ENCODE measurements at places on chromosomes 3 and 15.
A peak's percentile ranks its signal among the peaks of the same experiment; 100 is the strongest.

DNA sequence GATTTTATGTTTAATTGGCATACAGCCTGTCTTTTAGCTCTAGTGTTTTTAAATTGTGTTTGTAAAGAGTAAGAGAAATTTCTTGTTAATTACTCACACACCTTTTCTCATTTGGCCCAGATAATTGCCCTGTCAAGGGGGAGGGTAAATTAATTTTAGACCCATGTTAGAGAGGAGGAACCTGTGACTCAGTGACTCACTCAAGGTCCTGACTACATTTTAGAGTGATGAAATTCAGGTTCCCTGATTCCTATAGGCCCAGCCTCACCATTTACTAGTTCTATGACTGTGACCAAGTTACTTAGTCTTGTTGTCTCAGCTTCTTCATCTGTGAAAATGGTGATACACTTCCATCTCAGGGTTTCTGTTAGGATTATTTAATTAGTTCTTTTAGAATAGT is 125.2 kb upstream of the DPH6 start:
- DNase-seq, result no peak

DNA sequence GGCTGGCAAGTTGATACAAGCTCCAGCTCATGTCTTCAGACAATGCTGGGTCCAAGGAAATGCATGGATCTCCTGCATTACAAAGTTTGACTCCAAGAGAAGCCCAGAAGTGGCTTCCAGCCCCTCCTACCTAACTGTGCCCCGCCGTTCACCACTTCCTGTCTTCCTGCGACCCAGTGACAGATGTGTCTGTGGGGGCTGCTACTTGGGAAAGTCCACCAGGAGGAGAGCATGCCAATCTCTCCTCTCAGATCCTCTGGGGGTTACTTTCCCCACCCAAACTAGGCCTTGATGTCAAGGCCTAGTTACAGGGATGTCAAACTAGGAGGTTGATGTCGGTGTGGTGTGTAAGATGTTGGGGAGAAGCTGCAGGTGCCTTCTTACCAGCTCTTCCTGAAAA is 133.6 kb upstream of the RASGRP1 start:
- no peak for DNase-seq

DNA sequence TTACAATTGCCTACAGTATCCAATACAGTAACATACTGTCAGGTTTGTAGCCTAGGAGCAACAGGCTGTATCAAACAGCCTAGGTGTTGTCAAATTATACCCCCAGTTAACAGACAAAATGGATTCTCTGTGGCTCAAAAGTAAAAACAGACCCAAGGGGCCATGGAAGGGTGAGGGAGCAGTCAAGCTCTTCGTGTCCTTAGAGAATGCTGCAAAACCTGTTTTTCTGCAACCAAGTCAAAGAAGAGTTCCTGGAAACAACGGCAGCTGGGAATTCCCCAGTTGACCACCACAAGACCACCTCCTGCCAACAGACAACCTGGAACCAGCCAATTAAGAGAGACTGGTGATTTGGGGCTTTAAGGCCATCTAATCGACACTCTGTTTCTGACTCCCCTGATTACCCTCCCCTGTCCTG is 11.1 kb upstream of the THUMPD3 start:
- no peak for DNase-seq

DNA sequence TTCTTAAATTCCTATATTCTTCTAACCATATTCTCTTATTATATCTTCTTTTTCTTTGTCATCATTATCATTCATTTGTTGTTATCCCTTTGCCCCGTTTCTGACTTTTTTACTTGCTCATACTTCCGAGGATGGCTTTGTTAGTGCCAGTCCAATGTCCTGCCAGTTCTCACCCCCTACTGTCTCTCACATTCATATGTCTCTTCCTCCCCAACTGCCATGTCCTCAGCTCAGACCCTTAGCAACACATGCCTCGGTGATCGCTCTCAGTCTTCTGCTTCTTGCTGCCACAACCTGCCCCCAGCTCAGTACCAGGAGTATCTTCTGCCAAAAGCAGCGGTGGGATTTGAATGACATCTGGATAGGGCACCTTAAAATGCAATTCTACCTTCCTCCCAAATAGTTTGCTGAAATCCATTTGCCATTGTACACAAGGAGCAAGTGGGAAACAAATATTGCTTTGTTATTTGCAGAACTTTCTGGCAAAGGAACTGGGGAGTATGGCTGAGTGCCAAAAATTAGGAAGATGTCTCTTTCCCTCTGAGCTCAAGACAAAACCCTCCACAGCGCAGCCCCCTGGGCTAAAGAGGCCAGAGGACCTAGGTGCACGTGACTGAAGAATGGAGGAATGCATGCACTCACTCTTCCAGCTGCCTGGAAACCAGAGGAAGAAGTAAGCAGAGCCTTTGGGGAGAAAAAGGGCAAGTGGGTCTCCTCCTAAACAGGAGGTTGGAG is 57.7 kb upstream of the CTNNB1 start:
- no peak for DNase-seq

GRCh38 chr3:169278092-169278491 is 385.4 kb downstream of the MECOM start:
- DNase-seq, result no peak

DNA sequence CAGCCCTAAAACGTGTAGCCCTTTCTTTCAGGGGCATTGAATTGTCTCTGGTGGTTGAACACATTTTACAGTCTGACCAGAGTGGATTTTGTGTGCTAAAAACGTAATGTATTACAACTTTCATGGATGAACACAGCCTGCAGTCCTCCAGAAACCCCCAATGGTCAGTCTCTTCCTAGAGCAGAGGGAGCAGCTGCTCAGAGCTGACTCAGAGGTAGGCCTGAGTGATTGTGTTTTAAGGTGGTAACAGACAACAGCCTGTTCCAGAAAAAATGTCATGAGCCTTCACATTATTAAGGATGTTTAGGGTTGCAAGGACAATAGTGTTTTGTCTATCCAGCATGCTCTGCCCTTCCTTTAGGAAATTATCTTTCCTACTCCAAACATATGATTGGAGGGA is 34.5 kb upstream of the CTNNB1 start:
- DNase-seq, result no peak

GRCh38 chr3:184525337-184526087 is 36.1 kb upstream of the EPHB3 start:
- DNase-seq, result no peak

DNA sequence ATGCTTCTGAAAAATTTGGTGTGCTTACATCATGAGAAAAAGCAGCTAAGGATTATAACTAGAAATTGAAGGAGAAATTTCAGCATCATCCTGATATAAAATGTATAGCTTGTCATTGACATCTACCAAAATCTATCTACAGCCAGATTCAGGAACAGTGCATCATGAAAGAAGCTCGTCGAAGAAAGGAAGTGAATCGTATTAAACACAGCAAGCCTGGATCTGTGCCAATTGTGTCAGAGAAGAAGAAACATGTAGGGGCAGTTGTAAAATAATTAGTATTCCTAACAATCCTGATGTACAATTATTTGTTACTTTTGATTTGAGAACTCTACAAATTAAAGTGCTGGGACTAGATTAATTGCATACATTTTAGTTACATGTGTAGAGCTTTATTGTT is 37.2 kb downstream of the AP4E1 start:
- DNase-seq, result no peak

- no peak for DNase-seq
These were observed 123.7 kb upstream of the ATP2B2 start for GRCh38 chr3:10628891-10629670.

DNA sequence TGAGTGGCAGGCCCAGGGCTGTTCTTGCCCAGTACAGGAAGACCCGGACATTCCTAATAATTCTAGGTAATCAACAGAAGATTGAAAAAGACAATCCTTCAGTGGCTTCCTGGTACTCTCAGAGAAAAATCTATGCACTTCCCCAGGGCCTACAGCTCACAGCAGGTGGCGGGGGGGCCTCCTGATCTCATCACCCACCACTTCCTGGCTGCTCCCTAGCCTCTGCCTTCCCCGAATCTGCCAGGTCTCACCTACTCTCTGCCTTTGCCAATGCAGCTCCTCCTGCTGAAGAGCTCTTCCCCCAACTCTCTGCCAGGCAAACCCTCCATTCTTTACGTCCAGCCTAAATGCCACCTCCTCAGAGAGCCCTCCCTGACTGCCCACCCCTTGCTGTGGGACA is 37.5 kb downstream of the EHD4 start:
- DNase-seq, result no peak

GRCh38 chr3:23869977-23870662 is 46.7 kb downstream of the NKIRAS1 start:
- peak; percentile 10 for DNase-seq

GRCh38 chr15:40081691-40082194 is 26.9 kb downstream of the BMF start:
- DNase-seq, result peak; percentile 50

GRCh38 chr3:71392251-71392650 is 191.3 kb downstream of the FOXP1 start:
- DNase-seq, result no peak

DNA sequence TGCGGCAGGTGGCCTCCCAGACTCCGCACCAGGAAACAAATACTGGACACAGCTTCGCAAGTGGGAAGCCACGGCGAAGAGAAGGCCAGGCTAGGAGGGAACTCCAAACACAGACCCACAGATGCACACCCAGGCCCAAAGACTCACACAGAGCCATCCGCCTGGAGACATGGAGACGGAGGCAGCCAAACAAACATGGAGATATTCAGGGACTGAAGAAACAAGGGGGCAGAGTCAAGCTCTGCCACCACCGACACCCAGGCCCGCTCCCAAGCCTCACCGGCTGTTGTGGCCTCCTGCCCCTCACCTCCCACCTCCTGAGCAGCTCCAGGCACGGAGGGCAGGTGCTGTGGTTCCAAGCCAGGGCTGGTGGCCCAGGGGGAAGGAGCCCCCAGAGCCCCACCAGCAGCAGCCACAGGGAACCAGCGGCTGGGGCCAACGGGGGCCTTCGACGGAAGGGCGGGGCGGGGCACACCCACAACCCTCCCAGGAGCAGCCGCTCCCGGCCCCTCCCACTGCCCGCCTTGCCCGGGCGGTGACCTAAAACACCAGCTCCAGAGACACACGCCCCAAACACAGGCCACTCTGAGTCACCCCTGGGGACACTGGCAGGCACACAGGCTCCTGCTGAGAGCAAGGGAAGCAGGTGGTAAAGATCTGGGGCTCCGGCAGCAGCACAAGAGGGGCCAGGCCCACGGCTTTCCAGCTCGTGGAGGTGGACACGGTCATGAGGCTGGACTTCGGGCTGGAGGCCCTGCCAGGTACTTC is 31.9 kb downstream of the TNK2 start:
- DNase-seq, result no peak

DNA sequence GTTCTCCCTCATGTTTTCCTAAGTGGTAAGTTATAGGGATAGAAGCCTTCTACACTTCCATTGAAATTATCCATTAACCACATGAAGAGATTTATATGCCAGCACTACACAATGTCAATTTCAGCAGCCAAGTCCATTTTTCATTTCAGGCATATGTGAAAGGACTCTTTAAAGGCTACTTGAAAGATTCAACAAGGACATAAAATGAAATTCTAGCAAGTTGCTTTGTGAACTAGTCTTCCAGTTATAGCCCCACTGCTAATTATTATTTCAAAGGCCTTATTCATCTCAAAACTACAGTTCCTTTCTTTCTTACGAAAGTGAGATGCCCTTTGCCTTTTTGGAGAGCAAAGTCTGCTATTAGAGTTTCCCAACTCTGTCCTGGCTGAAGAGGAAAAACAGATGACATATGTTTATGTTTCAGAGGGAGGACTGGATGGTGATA is 66.0 kb upstream of the SLC2A2 start:
- DNase-seq, result no peak

- peak; percentile 84 for DNase-seq
These were observed 129.4 kb upstream of the ADPGK start for GRCh38 chr15:72912996-72913395.

- DNase-seq, result no peak
These were observed 4.7 kb downstream of the SELENOS start for GRCh38 chr15:101272584-101272983.

DNA sequence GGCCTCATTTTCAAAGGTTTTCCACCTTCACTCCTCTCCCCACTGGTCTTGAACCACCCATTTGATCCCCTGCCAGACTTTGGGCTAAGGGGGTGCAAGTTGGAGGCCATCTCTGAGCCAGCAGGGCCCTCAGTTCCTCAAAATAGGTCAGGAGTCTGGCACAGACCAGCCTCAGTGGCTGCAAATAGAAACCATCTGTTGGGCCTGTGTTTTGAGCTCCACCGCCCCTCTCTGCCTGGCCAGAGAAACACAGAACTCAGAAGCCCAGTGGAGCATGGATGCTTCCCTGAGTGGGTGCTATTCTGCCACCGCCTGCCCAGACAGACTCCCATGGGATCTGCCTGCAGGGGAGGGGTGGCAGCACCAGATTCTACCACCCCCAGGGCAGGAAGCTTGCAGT is 56.3 kb downstream of the CORO2B start:
- peak; percentile 19 for DNase-seq

GRCh38 chr15:34753236-34753894 is 1.4 kb downstream of the GJD2 start:
- no peak for DNase-seq

DNA sequence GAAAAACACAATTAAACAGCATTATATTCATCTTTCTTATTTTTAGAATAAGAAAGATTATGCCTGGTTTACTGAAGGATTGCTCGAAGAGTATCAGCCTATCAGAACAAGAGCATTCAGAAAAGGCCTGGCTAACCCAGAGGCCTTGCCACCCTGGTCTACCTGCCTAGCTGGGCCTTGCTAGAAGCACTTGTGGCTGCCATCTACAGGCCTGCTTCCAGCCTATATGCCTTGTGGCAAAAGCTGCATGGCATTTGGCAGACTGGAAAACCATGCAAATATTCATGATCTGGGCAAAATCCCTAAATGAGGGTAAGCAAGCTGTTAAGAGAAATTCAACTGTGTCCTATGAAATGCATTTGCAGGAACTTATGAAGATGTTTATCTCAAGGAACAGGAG is 9.3 kb upstream of the ATP13A4 start:
- DNase-seq, result no peak

DNA sequence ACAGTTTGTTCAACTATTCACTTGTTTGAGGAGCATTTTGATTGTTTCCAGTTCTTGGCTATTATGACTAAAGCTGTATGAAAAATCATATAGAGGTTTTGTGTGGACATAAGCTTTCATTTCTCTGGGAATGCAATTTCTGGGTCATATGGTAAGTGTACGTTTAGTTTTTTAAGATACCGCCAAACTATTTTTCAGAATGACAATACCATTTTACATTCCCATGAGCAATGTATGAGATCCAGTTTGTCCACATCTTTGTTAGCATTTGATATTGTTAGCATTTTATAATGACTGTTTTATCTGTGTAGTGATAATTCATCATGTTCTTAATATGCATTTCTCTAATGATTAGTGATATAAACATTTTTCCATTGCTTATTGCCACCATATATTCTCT is 258.7 kb upstream of the CTNNB1 start:
- DNase-seq, result no peak

- peak; percentile 95 for DNase-seq
These were observed 120.1 kb downstream of the ANP32A start for GRCh38 chr15:68700455-68701123.

DNA sequence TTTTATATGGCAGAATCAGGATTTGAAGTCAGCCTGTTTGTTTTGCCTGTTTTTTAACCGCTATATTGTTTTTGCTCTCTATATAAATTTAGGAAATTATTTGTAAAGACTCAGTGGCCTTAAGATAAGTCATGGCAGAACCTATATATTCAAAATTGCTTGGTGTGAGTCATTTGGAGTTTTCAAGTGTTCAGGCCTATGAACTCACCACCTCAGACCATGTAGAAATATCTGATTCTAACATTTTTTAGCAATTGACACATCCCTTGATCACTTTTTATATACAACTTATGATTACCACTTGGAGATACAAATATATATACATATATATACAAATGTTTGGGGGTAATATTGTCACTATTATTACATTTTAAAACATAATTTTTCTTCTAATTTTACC is 95.7 kb downstream of the VGLL3 start:
- no peak for DNase-seq

GRCh38 chr3:52227766-52228165 is 2.3 kb upstream of the TLR9 start:
- no peak for DNase-seq
